ENCODE measurements at places on chromosomes 4 and X. TPM values are rescaled to one million over a fixed set of nuclear protein-coding genes. Genes with fewer than 3 reads are reported as not detected.
A peak's percentile ranks its signal among the peaks of the same experiment; 100 is the strongest.

The CDK16 gene
- 84.1 TPM for total RNA-seq

The CXCL10 gene
- 0.28 TPM for total RNA-seq

The RRH gene
- total RNA-seq, result 0.10 TPM

The PCYT1B gene
- 2.2 TPM for total RNA-seq

The HSD17B13 gene
- not detected for total RNA-seq

The LIMCH1 gene
- total RNA-seq, result 0.25 TPM

DNA sequence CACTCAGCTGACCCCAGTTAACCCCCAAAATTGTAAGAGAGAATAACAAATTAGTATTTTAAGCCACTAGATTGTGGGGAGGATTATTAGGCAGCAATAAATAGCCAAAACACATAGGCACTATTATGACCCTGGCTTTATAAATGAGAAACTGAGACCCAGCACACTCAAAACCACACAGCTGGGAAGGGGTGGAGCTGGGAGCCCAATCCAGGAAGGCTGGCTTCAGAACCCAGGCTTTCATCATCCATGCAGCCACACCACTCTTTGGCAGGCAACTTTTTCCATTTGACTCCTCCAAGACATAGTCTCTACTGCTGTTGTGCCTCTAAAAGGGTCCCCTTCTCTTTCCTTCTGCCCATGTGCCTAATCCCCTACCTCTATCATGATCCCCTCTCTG is 253.8 kb downstream of the DHX15 start:
- DNase-seq, result no peak

DNA sequence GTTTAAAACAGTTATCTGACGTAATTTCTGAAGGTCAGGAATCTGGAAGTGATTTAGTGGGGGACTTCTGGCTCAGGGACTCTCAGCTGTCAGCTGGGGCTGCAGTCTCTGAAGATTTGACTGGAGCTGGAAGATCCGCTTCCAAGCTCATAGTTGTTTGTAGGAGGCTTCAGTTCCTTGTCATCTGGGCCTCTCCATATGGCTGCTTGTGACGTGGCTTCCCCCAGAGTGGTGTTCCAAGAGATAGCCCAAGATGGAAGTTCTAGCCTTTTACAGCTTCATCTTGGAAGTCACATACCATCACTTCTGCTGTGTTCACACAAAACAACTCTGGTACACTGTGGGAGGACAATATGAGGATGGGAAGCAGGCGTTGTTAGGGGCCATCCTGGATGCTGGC is 2.1 kb downstream of the MPC1L start:
- no peak for DNase-seq

GRCh38 chrX:66051980-66052379 is 12.1 kb upstream of the VSIG4 start:
- DNase-seq, result no peak

GRCh38 chr4:58807843-58808615 is 1697.8 kb upstream of the IGFBP7 start:
- DNase-seq, result no peak

- no peak for DNase-seq
These were observed 171.1 kb downstream of the PALLD start for GRCh38 chr4:168667921-168668320.

DNA sequence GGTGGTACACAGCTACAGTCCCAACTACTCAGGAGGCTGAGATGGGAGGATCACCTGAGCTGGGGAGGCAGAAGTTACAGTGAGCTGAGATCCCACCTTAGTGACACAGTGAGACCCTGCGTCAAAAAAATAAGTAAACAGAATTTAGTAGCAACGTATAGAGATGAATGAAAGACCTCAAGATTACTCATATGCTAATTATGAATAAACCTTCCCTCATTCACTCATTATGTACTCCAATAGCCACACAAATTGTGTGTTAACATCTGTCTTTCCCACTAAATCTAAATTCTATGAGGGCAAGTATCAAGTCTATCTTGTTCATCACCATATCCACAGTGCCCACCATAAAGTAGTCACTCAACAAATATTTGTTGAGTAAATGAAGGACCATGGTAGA is 111.5 kb downstream of the LRBA start:
- no peak for DNase-seq

GRCh38 chr4:1031956-1032795 is 20.8 kb downstream of the FGFRL1 start:
- DNase-seq, result no peak

DNA sequence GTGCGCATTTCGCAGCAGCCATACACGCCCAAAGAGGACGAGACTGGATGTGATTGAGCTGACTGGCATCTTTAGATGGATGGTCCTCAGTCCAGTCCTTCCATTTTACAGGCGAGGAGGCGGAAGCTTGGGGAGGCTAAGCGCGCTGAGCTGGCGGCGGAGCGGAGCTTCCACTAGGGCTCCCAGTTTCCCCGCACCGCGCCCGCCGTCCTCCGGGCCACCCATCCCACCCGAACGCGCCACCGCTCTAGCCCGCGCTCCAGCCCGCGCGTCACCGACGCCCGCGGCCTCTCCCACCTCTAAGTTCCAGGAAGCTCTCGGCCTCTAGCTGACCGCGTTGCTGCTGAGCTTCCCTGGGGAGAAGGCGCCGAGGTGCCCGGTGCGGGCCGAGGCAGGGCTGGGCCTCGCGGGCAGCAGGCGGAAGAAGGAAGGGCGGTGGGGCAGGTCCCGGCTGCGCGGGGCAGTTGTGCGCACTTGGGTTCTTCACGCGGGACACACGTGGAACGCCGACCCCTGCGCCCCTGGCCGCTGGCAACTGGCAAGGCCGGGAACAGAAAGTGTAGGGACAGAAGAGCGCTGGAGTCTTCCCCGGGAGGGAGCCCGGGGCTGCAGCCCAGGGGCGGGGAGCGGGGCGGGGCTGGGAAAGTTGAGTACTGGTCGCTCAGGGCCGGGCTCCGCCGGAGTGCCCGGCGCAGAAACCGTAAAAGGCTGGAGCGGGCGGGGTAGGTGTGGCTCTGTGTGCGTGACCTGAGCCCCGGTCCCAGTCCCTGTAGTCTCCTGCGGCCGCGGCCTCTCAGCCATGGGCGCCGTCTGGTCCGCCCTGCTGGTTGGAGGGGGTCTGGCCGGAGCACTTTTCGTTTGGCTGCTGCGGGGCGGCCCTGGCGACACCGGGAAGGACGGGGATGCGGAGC is at the start of gene STBD1:
TSS of gene STBD1 (plus strand) at position 763 of the 911 bp plus-strand sequence. CDS start at position 800, 37 bp downstream.
- DNase-seq, result peak; percentile 28

- no peak for DNase-seq
These were observed 30.1 kb downstream of the TEX13A start for GRCh38 chrX:105190252-105190853.

GRCh38 chr4:1599491-1600210 is 84.5 kb downstream of the FAM53A start:
- no peak for DNase-seq

DNA sequence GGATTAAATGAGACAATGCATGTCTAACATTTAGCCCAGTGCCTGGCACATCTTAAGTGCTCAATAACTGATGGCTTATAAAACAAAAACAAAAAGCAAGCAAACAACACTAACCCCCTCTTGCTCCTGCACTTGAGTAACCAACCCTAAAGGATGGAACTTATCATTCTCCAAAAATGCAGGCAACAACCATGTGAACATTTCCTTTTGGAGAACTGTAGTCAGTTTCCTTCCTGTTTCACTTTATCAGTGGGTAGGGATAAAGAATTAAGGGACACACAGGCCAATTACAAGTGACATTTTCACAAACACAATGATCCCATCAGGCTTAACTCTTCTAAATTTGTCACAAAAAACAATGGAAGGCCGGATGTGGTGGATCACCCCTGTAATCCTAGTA is 30.4 kb downstream of the RPS3A start:
- DNase-seq, result no peak

- DNase-seq, result no peak
These were observed 82.5 kb downstream of the AMELX start for GRCh38 chrX:11375614-11376119.

DNA sequence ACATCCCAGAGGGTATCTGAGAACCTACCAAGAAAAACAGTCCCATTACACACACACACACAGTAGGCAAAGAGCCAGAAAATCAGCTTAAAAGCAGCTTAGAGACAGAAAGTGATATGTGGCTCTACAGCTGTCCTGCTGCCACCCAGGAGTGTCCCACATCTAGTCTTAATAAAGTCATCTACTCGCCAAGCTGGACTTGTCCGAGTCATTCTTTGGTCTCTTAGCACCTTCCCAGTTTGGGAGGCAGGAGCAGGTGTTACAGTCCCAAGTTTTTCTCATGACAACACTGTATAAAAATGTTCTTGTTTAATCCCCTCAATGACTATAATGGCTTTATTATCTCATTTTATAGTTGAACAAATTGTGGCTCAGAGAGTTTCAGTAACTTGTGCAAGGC is 252.5 kb upstream of the CASK start:
- no peak for DNase-seq

DNA sequence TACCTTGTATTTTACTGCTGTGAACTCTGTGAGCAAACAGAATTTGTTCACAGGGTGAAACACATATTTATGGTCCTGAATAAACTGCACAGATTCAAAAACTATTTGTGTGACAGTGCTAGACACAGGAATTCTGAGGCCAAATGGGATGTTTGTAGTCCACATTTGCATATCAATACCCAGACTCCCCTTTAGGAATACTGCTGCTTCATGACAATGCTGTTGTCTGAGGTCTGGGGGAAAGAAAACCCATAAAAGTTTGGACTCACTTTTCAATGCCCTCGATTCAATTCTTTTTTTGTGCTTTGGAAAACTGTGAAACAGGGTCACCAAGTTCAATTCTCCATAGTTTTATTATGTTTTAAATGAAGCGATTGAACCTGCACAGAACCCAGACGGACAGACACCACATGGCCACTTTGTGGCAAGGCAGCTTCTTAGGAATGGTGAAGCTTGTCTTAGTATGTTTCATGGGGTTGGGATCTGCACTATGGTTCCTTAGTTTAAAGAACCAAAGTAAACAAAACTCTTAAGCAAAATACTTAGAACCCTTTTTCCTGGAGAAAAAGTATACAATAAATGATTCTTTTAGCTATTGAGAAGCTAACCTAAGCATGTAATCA is 92.3 kb upstream of the MAD2L1 start:
- no peak for DNase-seq

GRCh38 chr4:187276736-187277408 is 553.2 kb upstream of the FAT1 start:
- no peak for DNase-seq

- DNase-seq, result peak; percentile 34
These were observed 63.4 kb upstream of the MAB21L2 start for GRCh38 chr4:150518559-150518958.

- no peak for DNase-seq
These were observed 240.5 kb upstream of the TEX13A start for GRCh38 chrX:105461016-105461415.

DNA sequence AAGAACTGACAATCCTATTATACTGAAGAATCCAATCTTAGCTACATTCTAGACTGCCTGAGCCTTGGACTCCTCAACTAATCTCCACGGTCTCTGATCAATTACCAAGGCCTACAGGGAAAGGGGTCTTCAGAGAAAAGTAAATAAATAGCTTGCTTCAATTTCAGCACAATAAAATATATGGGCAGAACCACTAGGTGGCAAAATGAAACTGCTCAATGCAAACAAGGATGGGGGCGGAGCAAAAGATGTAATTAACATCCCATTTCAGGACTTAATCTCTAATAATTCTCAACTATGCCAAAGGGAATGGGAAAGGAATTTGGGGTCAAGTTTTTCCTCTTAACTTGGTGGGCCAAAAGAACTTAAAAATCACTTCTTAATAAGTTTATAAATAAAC is 78.4 kb upstream of the MAP3K15 start:
- DNase-seq, result no peak

GRCh38 chrX:66634272-66634671 is 4.6 kb downstream of the EDA2R start:
- no peak for DNase-seq

DNA sequence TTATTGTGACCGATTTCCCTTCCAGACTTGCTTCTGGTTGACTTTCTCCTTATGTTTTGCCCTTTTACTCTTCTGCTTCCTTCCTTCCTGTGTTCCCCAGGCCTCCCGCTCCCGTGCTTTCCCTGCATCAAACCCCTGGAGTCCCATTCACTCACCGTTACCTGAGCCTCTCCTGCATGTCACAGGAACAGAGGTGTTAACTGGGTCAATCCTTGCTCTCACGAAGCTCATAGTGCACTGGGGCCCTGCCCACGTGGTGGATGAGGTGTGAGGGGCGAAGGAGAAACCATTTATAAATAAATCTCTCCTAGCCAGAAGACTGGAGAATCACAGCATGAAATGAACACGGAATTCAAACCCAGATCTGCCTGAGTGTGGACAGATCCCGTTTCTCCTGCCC is 83.1 kb upstream of the MSX1 start:
- DNase-seq, result no peak
